Urinary bladder (tissue), 4 donors: ENCODE measurements at places on chromosomes 4 and X. TPM values are rescaled to one million over a fixed set of nuclear protein-coding genes. Genes with fewer than 3 reads are reported as not detected.

SCML2 gene
- total RNA-seq = 12.6 TPM

SPARCL1 gene
- total RNA-seq = 783 TPM

ZBED1 gene
- 20.3 TPM for total RNA-seq

SORCS2 gene
- total RNA-seq = 10.8 TPM

KIAA0232 gene
- 32.8 TPM for total RNA-seq

ABLIM2 gene
- total RNA-seq = 1.1 TPM

PORCN gene
- 2.7 TPM for total RNA-seq

C4orf51 gene
- total RNA-seq = not detected

PPP4R3C gene
- total RNA-seq = not detected

GYG2 gene
- total RNA-seq = 5.8 TPM

RPGR gene
- total RNA-seq = 13.6 TPM

GRCh38 chr4:54726907-54727306 is 69.2 kb downstream of the KIT start:
- no peak for DNase-seq

GRCh38 chr4:3630136-3630597 is 97.9 kb upstream of the LRPAP1 start:
- DNase-seq = no peak

DNA sequence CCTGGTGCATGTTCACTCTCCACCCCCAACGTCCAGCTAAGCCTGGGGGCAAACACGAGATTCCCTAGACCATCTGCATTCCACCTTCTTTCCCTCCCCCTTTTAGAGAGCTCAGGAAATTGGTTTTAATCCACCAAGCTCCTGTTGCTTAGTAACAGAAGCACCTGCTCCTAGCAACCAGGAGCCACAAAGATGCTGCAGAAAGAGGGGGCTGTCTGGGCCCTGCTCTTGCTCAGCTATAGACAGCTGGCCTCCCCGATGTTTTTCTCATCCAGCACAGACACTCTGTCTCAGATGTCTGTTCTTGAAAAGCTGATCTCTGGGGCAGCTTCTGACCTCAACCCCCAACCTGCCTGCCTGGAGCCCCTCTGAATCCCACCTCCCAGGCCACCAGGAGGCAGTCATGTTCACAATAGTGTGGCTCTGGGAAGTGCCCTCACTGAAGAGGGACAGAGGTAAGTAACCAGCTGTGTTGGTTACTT is 71.5 kb downstream of the SLC16A2 start:
- no peak for DNase-seq

DNA sequence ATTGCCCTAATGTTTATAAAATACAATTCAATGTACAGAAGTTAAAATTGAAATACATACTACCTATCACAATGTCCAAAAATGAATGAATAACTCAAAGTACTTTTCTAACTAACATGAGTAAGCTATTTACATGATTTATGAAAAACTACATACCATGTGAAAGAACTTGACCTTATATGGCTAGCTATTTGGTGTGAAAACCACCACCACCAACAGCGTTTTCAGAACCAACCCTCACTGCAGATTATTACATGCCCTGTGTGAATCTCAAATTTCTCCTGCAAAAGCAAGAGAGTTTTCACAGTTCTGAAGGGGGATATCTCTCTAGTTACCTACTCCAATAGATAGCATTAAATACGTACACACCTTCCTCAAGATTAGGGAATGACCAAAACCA is 198.5 kb downstream of the SPATA18 start:
- DNase-seq = no peak

DNA sequence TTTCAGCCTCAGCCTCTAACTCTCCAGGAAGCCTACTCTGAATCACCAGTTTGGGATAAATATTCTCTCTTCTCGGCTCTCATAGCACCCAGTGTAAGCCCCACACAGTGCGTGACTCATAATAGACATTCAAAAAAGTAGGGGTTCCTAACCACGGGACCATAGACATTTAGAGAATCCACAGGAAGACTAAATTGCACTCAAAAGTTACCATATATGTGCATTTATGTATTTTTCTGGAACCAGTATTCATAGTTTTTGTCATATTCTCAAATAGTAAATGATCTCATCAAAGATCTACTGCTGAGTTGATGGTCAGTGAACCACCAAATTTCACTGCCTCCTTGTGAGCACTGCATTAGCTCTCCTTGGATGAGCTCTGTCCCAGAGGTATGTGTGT is 625.7 kb downstream of the SMARCA1 start:
- DNase-seq = no peak

DNA sequence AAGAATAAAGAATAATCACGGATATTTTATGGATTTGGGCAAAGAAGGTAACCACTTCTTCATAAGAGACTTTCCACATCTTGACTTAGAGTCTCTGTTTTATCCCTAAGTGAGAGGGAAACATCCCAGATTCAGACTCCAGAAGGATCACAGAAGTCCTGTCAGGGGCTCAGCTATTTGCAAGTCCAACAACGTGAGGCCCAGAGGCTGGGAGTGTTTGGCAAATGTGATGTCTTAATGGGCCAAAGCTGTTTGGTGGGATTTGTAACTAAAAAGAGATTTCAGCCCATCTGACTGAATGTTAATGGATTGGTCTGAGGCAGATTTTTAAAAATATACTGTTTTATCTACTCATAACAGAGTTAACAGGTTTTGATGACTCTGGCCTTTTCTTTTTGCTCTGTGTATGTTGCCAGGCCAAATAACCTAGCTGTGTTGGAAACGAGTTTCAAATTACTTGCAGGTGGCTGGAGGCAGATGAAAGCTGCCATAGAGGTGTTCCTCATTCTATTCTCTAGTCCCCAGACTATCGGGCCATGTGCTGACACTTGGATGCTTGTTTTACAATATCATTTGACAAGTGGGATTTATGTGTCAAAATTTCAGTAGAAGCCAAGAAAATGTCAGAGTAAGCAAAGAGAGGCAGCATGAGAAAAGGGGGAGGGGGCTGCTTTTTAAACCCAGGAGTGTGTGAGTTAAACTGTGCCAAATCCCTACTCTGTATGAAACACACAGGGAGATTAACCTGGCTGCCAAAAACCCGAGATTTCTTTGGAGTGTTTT is 330.9 kb downstream of the DCHS2 start:
- peak; percentile 61 for DNase-seq

DNA sequence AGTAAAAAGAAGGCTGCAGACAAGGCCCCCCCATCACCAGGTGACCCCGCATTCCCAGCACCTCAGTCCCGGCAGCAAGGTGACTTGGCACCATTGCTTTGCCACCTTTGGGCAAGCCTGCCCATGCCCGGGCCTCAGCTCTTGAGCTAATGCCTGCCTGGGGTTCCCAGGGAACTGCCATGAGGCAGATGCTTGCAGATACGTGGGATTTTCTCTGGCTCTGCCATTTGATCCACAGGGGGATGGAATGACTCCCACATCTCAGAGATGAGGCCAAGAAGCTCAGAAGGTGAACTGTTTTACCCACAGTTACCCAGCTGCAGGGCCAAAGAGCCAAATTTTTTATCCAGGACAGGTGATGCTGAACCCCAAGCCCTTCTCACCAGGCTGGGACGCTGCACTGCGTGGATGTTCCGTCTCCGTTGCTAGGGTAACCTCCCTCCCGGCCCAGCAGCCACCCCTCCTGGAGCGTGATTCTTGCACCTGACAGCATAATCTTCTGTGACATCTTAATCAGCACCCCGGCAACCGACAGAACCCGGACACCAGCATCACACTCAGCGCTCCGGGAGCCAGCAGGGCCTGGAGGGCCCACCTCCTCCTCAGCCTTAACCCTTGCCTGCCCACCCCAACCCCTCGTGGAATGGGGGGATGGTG is 15.7 kb upstream of the MSX1 start:
- DNase-seq = no peak

DNA sequence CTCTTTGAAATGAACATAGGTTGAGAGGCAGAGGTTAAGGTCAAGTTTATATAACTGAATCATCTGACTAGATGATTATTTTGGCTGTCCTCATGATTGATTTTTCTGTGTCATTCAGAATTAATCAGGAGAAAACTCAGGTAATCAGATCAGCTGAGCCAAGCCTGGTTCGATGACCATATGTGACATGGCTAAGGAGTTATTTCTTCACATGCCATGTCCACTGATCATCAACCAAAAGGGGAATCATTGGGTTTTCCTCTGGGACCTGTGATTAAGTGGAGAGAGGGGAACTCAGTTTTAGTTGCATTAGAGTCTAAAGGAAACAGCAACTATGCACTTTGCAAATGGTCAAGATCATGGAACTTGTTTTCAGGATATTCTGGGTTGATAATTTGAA is 20.3 kb upstream of the PACRGL start:
- no peak for DNase-seq

DNA sequence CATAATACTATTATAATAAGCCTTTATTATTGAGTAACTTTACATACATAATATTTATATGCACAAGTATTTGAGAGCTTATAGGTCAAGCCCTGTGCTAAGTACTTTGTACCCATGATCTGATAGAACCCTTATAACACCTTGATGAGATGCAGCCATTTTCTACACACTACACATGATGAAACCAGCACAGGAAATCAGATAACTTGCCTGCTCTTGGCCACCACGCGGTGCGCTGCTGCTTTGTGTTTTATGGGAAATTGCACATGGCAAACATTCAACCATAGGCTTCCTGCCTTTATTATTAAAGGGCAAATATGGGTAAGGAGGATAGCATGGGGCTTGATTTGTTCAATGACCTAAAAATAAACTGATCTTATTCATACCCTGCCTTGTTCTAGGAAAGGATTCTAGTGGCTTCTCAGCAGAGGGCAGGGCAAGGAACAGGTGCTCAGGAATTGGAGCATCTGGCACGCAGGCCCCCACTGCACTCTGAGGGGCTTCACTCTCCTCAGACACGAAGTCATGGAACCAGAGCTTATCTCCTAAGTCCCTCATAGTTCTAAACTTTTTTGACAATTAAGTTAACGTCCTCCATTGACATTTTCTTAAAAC is 31.6 kb upstream of the NAP1L5 start:
- DNase-seq = no peak

- DNase-seq = no peak
Observed at GRCh38 chrX:17547658-17548057, 172.7 kb downstream of the NHS start.

GRCh38 chrX:46637938-46638337 is 64.4 kb downstream of the CHST7 start:
- no peak for DNase-seq

GRCh38 chr4:144614850-144615585 is 30.9 kb upstream of the HHIP start:
- DNase-seq = no peak

DNA sequence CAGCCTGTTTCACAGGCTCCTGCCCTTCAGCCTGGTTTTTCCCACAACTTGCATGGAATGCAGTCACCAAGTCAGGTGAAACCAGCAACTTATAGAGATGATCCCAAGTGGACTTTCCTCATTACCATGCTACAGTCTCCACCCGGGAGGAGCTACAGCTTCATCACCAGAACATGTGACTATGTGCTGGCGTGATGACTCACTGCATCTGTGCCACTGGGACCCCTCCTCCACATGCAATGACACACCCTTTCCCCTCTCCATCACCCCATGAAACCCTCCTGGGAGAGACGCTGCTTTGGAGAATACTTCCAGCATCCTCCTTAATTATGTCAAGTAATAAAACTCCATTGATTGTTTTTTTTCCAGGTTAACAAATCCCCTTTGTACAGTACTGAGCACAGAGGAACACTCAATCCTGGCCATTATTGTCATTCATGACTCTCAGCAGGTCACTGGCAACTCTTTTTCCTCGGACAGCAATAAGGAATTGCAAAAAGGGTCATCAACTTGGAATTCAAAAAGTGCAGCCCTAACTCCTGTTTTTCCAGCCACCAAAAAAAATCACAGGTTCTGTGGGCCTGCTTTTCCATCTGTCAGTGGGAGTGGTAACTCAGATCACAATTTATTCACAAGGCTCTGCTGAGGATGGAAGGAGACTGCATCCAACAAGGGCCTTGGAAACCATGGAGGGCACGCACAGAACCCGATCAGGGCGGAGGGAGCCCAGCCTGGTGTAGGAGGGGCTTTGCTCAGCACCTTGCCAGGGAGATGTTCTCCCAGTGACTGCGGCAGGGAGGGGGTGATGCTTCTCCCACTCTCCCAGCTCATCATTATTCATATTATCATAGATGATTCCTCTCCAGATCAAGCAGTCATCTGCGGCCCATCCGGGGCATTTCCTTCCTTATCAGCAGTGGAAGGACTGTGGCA is 17.4 kb downstream of the QDPR start:
- DNase-seq = no peak

GRCh38 chrX:129566073-129566472 is 26.0 kb downstream of the OCRL start:
- DNase-seq = no peak

GRCh38 chr4:29405116-29405515 is 1315.1 kb upstream of the PCDH7 start:
- DNase-seq = no peak

DNA sequence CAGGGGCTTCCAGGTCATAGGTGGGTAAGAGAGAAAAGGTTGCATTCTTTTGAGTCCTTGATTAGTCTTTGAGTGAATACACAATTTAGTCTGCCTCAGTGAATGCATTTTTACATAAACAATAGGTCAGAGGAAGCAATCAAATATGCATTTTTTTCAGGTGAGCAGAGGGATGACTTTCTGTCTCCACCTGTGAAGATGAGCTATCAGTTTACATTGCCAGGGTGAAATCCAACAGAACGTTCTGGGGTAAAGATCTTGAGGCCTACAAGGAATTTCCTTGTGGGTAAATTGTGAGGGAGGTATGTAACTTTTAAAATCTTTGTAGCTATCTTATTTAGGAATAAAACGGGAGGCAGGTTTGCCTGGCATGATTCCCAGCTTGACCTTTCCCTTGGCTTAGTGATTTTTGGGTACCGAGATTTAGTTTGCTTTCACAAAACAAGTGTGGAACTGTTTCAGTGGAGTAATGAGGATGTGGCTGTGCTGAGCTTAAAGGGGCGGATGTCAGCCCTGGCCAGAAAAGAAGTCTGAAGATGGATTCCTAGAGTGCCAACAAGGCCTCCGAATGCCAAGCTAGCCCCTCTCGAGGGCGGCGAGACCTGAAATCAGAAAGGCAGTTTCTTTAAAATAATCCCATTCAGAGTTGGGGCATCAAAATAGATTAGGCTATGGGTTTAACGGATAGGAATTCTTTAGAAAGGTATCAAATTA is 29.5 kb downstream of the TMEM131L start:
- no peak for DNase-seq

DNA sequence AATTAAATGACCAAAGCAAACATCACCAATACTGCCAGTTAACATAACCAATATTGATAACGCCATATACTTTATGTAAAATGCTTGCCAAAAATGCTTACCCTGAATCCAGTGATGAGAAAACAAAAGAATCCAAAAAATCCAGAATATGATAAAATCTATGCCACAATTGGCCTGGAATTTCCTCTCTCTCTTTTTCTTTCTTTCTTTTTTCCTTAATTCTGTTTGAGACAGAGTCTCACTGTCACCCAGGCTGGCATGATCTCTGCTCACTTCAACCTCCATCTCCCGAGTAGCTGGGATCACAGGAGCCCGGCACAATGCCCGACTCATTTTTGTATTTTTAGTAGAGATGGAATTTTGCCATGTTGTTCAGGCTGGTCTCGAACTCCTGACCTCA is 9.8 kb upstream of the SLC7A11 start:
- no peak for DNase-seq

- DNase-seq = no peak
Observed at GRCh38 chr4:83012200-83012686, 1.6 kb upstream of the LIN54 start.

- no peak for DNase-seq
Observed at GRCh38 chrX:107654566-107654871, 26.2 kb downstream of the PRPS1 start.

GRCh38 chr4:36180206-36180605 is 64.1 kb downstream of the ARAP2 start:
- no peak for DNase-seq

GRCh38 chr4:1985294-1985693 is 23.5 kb downstream of the NELFA start:
- no peak for DNase-seq
